Omental fat pad (tissue), 4 donors: ENCODE measurements at places on chromosomes 4 and X. TPM values are rescaled to one million over a fixed set of nuclear protein-coding genes. Genes with fewer than 3 reads are reported as not detected.

The GABRB1 gene
- total RNA-seq, result not detected

The PHEX gene
- 0.06 TPM for total RNA-seq

GRCh38 chr4:2787230-2788100 is 5.4 kb upstream of the SH3BP2 start:
- no peak for DNase-seq

The SFRP2 gene
- 15.6 TPM for total RNA-seq

The BTC gene
- total RNA-seq, result 0.95 TPM
